ENCODE measurements at places on chromosomes 4 and X.

DNA sequence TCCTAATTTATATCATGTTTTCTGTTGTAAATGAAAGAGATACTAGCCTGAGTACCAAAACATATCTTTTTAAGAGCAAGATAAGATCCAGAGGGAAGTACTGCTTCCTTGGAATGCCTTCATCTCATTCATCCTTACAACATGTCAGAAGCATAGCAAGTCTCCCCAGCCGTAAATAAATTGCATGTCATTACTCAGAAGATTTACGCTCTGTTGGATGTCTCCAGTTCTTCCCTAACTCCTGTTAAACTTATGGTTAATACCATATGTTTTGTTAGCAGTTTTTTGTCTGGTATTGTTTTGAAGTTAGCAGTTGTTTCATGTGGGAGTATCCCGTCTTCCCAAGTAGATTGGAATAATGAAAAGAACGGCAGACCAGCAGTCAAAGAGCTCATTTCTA is 7.5 kb upstream of the GPC3 start:
- DNase-seq: no peak

GRCh38 chr4:27000122-27000521 is 139.5 kb downstream of the STIM2 start:
- no peak for DNase-seq

DNA sequence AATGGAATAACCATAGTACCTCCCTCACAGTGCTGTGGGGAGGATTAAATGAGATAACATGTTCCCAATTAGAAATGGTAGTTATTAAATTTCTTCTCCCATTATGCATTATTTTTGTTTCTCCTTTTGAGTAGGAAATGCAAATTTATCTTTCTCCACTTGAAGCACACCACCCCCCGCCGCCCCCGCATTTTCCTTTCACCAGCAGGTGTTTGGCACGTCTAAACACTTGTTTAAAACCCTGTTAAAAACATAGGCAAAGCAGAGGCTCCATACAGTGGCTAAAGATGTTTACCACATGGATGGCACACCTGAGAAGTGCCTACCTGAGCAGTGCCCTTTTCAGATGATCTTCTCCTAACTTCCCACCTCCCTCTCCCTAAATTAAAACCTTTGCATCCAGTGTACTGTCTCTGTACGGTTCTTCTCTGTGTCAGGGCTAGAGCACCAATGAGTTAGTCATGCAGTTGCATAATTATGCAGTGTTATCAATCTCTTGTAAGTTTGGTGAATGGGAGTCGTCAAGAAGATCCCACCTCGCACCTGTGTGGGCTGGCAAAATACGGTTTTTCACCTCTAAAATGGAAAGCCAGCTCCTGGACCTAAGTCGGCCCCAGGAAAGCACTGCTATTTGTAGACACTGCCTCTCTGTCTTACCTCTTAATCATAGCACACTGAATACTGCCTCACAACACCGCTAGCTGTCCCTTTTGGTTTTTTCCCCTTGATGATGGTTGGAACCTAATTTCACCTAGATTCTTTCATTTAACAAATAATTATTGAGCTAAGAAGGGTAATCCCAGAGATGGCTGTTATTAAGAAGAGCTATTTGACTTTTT is 122.0 kb downstream of the CT47B1 start:
- DNase-seq: no peak

- DNase-seq: no peak
Observed at GRCh38 chr4:175961604-175962003, 104.0 kb upstream of the WDR17 start.

GRCh38 chrX:133544115-133544514 is 128.8 kb upstream of the GPC4 start:
- no peak for DNase-seq

DNA sequence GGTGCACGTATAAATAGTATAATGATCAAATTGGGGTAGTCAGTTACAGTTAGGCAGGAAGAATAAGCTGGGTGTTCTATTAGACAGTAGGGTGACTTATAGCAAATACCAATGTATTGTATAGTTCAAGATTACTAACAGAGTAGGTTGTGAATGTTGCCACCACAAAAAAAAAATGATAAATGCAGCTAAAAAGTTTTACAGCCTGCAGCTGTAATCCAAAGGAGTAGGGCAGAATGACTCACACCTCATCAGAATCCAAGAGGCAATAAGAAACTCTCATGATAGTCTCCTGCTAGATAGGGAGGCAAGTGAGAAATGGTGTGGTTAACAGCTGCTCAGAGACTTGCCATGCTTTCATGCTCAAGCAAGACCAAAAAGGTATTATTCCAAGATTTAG is 19.6 kb upstream of the TCEAL4 start:
- no peak for DNase-seq
